Epithelial cell of umbilical artery (primary cell): ENCODE measurements at places on chromosomes 7 and 10. TPM values are rescaled to one million over a fixed set of nuclear protein-coding genes. Genes with fewer than 3 reads are reported as not detected.

Gene UFSP1
- total RNA-seq = 2.9 and 5.2 TPM in 2 replicates

Gene SPDYE2B
- not detected in 2 replicates for total RNA-seq

Gene CLDN4
- 0.46 TPM in 1 of 2 replicates, not detected in the other for total RNA-seq

Gene LRRC18
- total RNA-seq = not detected in 2 replicates

Gene MYL7
- not detected in 2 replicates for total RNA-seq

Gene WEE2
- not detected in 2 replicates for total RNA-seq

Gene WNT8B
- not detected in 2 replicates for total RNA-seq

Gene PTF1A
- total RNA-seq = not detected in 2 replicates

Gene OAT
- 180 and 206 TPM in 2 replicates for total RNA-seq

Gene TMEM196
- not detected in 2 replicates for total RNA-seq

Gene CNPY1
- total RNA-seq = not detected in 2 replicates

Gene AKR1C8
- under 0.01 TPM in 1 of 2 replicates, not detected in the other for total RNA-seq

Gene TMED4
- total RNA-seq = 117 and 183 TPM in 2 replicates

Gene AGR2
- total RNA-seq = not detected in 2 replicates

Gene NEUROD6
- total RNA-seq = not detected in 2 replicates

Gene SMKR1
- 0.46 TPM in 1 of 2 replicates, not detected in the other for total RNA-seq

Gene FOXI2
- total RNA-seq = not detected in 2 replicates

Gene AKR1B15
- total RNA-seq = not detected in 2 replicates

Gene HOXA4
- total RNA-seq = 0.30 and 0.32 TPM in 2 replicates

Gene SLF2
- 14.0 and 25.8 TPM in 2 replicates for total RNA-seq

Gene UTF1
- not detected in 2 replicates for total RNA-seq
